Stimulated activated CD8-positive, alpha-beta memory T cell treated with anti-CD3 and anti-CD28 coated beads, Interleukin-4, amount 100 ng/mL, for 4 hours (primary cell): ENCODE measurements at places on chromosomes 4 and X.

- no peak for DNase-seq
Measured at GRCh38 chrX:19539665-19540064, 24.4 kb upstream of the MAP3K15 start.

DNA sequence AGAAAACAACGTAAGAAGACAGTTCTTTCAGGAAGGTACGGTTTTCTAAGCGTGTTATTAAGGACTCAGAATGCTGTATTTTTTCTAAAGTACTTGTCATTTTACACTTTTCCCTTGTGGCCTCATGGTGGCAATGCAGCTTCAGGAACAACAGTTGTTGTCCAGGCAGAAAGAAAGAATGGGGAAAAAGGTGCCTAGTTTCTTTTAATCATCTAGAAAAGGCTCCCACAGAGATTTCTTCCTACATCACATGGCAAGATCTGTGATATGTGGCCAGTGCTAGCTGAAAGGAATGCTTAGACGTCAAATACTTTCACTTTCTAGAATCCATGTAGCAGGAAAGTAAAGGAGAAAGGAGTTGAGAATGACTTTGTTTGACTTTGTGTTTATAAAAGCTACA lies 49.0 kb upstream of the TRAM1L1 start:
- DNase-seq: no peak

DNA sequence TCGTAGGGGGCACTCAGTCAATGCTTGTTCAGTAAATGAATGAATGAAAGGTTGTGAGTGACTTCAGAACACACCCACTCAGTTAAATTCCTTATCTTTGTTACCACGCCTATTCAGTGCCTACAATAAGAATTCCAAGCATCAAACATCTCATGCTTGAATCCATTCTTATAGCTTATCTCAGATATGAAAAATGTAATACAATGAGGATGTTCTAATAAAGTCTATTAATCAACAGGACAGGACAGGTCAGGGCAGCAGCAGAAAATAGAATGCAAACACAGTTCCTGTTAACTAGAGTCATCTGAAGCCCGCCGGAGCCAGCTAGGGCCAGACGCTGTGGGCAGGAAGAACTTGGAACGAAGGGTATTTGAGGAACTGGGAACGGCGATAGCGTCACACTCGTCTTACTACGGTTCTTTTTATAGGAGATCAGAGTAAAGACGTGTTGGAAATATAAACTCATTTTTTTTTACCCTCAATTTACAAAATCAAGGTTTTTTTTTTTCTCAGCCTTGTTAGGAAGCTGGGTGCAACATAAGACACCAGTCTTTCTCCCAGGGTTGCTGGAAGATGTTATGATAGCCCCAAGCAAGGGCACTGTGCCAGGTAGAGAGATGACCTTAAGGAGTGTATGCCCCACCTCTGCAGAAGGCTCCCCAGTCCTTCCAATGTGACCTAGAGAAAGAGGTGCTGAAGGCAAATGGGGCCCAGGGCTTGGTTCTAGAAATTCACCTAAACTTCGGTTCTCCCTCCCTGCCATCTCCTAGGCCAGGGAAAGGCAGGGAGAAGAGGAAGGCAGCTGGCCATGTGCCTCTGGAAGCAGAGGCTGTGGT lies 48.3 kb downstream of the SEL1L3 start:
- DNase-seq: no peak

DNA sequence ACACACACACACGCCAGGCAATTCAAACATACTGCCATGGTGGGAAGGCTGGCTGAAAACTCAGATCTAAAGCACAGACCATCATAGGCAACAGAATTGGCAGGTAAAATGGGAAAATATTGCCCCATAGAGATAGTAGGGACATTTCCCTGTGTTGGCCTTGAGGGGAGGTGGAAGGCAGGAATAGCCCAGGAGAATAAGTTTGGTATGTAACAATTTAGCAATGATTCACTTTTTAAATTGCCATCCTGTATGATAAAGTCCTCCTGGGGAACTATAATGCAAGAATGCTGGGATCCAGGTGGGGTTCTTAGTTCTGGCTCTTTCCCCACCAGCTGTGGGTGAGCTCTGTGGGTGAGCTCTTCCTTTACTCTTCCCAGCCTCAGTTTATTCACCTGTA lies 51.0 kb downstream of the ATXN3L start:
- DNase-seq: no peak

GRCh38 chr4:34644579-34645115 lies 1599.7 kb downstream of the ARAP2 start:
- no peak for DNase-seq

DNA sequence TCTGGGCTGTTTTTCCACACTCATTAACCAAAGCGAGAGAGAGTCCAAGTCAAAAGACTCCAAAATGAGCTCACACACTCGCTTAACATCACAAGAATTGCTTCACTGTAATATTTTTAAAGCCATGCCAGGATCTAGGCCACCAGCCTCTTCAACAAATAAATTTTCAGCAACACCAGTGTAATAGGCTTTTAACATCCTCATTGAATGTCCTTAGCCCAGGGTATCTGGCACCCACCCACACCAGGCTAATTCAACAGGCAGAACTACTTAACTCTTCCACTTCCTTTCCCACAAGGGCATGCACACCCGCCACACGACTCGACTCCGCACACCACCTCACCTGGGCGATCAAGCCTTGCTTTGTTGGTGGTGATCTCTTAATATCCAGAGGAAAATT lies 34.2 kb downstream of the FAT1 start:
- DNase-seq: no peak

GRCh38 chrX:1397441-1398270 lies 5.7 kb upstream of the SLC25A6 start:
- DNase-seq: no peak

DNA sequence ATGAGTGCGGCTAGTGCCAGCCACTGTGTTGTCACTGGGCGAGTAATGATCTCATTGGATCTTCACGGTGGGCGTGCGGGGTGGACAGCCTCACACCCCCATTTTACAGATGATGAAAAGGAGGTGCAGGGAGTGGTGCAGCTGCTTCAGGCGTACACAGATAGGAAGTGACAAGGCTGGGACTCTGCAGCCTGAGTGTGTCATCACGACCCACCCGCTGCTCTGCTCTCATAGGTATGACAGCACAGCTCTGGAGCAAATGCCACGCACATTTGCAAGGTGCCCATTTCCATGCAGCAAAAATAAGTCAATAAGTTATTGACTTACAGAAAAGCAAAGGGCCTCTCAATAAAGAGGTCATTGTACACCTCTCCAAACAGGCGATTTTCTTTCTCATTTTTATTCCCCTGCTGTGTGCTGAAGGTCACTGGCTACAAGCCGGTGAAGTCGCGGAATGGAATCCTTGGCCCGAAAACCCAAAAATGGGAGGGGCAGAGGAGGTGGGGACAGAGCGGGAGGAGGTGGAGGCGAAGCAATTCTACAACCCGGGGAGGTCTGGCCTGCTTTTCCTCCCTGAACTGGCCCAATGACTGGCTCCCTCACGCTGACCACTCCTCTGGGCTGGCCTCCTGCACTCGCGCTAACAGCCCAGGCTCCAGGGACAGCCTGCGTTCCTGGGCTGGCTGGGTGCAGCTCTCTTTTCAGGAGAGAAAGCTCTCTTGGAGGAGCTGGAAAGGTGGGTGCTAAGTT lies at the start of gene SOD3:
Gene SOD3, plus strand, starts transcription at position 658 of the 750 bp plus-strand sequence. CDS start 3,949 bp downstream, outside the sequence.
- DNase-seq: no peak

DNA sequence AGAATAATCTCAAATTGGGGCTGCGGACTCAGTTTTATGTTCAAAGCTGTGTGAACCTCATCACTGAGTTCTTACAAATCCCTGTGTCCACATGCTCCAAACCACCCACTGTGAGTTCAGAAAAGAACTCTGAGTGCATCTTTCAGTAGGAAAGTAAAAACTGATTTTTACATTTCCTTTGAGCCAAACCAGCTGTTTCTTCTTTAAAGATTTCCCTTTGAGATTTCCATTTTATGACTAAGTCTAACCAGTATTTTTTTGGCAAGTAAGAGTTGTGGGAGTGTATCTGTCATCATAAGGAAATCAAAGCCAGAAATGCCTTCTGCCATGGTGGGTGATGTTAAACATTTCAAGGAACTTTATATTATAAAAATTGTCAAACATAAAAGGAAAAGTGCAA lies 100.0 kb downstream of the TET2 start:
- no peak for DNase-seq

DNA sequence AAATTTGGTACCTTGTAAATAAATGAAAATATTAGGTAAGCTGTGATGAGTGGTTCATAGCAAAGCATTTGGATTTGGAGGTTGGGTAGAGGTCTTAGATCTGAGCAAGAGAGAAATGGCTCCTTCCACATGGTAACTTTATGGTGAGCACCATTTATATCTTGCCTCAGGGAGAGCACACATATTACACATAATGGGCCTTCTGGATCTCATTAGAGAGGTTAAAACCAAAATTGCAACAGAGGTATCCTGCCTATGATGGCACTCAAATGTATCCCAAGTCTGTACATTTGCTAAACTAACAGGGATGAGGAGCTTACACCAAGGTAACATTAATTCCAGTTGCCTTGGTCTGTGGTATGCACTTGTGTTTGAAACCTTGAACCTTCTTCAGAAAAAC lies 87.1 kb upstream of the PUDP start:
- DNase-seq: no peak

DNA sequence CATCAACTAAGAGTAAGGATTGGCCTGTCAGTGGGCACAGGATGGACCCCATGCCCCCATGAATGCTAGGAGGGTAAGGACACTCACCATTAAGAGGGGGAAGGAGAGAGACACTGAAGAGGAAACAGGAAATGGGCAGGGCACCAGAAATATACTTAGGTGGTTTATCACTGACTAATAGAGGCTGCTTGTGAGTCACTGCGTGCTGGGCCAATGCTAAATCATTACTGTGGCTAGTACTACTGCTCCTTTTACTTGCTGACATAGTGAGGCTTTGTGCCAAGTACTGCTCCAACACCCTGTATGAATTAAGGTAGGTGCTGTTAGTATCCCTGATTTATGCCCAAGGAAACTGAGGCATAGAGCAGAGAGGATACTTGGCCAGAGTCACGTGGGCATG lies 130.4 kb upstream of the FRMPD4 start:
- no peak for DNase-seq

GRCh38 chr4:113697429-113697828 lies 64.1 kb downstream of the CAMK2D start:
- DNase-seq: no peak

DNA sequence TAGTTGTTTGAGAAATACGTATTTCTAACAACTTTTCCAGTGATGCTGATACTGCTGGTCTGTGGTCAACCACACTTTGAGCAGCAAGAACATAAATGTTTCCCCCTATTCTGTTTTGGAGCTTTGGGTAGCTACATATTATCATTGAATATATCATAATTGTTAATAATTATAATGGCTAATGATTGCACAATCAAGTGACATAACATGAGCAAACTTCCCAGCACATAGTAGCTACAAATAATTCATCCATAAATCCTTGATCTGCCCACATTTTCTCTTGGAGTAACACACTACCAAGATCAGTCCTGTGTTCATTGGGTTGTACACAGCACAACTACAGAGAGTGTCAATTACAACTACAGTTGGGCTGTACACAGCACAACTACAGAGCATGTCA lies 436.3 kb upstream of the MAGEB18 start:
- no peak for DNase-seq

GRCh38 chrX:39953879-39954278 lies 143.9 kb downstream of the BCOR start:
- DNase-seq: no peak

DNA sequence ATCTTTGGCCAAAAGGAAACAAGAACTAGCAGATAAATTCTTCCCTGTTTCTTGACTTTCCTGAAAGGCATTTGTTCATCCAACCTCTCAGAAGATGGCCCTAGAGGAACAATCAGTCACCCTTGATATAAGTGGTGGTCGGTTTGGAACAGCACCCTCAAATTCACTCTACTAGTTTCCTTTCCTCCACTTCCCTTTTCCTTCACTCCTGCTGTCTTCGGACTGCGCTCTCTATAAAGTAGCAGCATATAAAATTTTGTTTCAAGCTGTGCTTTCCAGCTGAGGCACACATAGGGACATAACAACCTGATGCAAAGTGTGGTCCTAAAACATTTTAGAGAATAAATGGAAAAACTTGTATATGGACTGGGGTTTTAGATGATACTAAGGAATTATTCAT lies 29.0 kb upstream of the MOB1B start:
- no peak for DNase-seq

DNA sequence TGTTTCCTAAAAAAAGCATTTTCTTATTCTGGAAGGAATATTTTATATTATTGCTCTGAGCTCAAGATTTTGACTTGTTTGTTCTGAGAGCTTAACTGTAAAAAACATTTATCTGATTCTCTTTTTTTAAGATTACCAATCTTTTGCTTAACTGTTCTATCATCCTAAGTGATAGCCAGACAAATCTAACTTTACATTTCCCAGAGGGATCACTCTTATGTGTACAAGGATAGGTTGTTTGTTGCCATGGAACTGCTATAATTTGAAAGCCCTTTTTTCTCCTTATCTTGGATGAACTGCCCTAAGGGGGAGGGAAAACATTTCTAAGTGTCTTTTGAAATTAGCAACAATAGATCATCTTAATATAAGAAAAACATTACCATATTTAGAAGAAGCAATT lies 494.7 kb downstream of the TRAM1L1 start:
- no peak for DNase-seq

GRCh38 chr4:33072298-33073089 lies 2352.3 kb downstream of the PCDH7 start:
- no peak for DNase-seq

- no peak for DNase-seq
Measured at GRCh38 chr4:127479031-127479622, 153.6 kb upstream of the INTU start.

DNA sequence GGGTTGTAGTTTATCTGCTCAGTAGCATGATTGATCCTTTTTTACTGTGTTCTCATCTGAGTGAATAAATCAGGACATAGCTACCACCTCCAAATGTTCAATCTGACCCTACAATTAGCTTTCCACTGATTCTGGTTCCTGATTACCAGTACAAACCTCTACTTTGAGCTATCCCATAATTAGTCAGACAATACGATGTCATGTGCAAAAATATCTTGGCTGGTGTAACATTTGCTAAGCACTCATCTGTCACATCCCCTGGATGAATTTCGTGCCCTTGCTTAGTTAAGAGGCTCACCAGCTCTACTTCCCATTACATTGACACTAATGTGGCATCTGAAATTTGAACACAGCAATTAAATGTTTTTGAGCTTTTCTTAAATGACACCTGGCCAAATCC lies 1101.0 kb upstream of the PCDH7 start:
- no peak for DNase-seq

DNA sequence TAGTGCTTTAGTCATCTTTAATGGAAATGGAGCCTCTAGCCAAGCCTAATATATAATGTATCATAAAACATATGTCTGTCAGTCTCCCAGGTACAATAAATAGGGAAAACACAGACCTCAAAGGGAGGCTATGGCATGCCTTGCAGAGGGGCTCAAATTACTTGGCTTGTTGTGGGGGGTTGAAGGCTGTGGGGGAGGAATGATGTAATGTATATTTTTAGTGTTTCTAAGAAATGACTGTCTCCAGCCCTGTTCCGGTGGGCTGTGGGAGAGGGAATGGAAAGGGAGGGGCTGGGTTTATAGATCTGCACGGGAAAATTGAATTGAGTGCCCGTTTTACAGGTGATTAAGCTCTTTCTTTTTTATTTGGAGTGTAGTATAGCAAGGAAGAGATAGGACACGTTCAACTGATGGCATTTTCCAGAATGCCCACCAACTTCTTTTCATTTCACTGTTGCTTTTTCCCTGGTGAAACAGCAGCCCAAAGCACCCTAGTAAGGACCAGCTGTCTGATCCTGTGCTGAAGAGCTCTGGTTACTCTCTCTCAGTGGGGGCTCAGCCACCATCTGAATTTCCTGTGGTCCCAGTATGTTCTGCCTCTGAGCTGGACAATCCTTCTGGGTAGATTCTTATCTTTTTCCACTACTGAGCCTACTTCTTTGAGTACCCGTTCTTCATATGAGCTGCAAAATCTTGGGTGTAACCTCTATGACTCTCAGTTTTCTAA lies 220.7 kb upstream of the CASK start:
- DNase-seq: no peak

- no peak for DNase-seq
Measured at GRCh38 chrX:15525664-15526416, 25.2 kb downstream of the BMX start.
